ENCODE measurements at places on chromosomes 4 and X.

DNA sequence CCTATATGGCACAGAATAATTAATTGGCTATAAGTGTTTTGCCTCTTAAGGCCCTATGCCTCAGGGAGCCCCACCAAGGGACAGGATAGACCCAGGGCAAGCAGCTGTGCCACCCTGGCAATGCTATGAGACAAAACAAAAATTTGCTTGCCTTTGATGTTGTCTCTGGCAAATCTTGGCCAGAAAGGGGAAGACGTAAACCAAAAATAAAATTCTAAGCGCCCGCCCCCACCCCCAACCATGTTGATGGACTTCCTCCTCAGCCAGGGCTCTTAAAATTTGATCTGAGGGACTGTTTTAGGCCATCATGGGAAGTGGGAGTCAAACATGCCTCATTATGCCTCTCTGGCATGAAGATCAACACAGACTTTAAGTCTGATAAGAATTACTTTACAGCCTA is 130.5 kb upstream of the APOOL start:
- no peak for DNase-seq

DNA sequence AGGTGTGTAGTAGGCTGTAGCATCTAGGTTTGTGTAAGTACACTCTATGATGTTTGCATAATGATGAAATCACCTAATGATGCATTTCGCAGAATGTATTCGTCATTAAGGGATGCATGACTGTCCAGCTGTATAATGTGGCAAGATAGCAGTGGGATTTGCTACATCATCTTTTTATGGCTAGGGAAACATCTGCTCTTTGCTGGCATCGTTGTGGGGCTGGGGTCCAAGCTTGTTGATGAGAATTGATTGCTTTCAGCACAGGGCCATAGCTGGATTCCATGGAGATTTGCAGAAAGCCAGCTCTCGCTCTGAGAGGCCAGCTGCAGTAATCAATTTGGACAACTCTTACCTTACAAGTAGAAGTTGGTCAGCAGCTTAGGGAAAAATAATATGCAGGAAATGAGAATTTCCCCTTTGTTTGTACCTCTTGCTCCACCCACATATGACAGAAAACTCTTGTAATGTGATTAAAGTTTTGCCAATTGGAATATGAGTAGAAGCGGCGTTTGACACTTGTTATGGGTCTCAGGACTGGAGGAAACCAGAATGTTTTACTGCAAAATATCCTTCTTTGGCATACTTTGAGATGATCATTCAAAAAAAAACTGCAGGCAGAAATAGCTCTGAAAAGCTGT is 310.5 kb downstream of the RAPGEF2 start:
- DNase-seq: no peak

DNA sequence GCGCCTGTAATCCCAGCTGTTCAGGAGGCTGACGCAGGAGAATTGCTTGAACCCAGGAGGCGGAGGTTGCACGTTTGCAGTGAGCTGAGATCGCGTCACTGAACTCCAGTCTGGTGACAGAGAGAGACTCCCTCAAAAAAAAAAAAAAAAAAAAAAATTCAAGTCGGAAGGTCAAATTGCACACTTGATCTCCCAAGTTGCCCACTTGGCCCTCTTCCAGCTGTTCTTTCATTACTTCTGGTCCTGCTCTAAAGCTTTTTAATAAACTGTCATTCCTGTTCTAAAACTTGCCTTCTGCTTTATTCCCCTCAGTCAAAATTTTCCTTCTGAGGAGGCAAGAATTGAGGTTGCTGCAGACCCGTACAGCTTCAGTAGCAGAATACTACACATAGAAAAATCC is 2358.0 kb downstream of the ARAP2 start:
- no peak for DNase-seq

DNA sequence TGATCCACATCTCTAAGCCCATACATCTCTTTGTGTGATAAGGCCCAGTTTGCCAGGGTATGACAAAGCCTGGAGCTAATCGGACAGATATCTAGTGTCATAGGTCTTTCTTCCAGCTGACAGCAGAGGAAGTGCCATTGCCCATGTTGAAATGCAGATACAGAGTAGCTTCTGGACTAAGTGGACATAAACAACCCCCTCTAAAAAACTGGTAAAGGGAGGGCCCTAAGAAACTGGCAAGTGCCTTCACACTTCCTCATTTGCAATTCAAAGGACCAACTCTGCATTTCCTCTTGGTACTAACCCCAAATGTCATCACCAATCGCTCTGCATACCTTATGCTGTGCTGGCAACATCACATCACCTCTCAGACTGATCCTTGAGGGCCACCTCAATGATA is 20.8 kb downstream of the ARHGEF6 start:
- DNase-seq: no peak

DNA sequence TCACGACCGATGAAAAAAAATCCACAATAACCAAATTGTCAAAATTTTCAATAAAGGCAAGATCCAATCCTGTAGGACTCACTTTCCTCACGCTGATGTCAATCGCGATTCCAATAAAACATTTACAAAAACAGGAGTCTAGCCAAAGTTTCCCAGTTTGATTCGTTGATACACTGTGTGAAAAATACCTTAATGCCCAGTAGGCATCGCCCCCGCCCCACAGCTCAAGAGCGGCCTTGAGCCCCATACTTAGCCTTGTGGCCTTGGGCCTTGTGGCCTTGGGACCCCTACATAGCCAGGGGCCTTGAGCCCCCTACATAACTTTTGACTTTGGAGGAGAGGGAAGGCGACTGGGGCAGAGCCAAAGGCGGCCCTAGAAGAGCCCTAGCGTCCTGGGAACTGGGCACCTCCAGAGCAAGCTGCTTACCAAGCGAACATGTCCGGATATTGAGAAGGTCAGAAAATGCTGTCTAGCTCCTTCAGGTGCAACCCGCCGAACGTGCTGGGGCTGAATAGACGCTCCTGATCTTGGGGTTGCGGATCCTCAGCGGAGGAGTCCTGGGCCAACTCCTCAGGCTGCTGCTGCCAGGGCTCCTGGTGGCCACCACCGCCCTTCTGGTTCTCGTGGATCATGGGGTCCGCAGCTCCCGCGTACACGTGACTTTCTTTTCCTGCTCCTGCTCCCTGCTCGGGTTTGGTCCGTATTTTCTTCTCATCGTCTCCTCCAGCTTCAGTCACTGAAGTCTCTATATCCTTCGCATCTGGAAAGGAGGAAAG is 62.9 kb downstream of the RHOXF2B start:
- DNase-seq: no peak

GRCh38 chr4:108156391-108156790 is 12.3 kb downstream of the LEF1 start:
- no peak for DNase-seq

DNA sequence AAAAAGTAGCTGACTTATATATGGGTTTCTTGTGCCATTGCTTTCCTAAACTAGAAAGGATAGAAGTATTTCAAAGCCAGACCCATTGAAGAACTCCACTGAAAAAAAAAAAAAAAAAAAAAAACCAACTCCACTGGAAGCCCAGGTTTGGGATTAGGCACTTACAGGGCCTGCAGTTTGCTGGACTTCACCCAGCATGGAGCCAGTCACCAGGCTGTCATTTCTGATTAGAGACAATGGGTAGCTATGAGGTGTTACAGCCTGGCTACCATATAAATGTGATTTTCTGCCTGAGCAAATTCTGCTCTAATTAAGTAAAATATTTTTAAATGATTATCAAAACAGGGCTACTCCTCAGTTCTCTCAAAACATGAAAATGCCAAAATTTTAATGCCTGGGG is 49.5 kb downstream of the HS6ST2 start:
- DNase-seq: peak; percentile 49

DNA sequence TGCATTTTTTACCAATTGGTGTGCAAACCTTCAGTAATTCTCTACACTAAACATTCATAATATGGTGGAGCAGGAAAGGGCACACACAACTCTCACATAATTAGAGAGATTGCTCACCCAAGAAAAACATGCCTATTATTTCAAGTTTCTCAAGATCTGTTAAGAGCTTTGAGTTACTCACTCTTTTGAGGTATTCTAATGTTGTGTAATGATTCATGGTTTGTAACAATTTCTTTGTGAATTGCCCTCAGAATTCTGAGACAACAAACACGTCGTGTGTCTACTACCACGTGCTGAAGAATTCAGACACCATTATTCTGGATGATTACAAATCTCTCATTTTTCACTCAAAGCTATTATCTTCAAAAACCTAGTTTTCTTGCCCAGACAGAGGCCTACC is 82.8 kb downstream of the PDGFC start:
- peak; percentile 48 for DNase-seq

- no peak for DNase-seq
Measured at GRCh38 chrX:129650183-129650689, 4.5 kb downstream of the APLN start.

DNA sequence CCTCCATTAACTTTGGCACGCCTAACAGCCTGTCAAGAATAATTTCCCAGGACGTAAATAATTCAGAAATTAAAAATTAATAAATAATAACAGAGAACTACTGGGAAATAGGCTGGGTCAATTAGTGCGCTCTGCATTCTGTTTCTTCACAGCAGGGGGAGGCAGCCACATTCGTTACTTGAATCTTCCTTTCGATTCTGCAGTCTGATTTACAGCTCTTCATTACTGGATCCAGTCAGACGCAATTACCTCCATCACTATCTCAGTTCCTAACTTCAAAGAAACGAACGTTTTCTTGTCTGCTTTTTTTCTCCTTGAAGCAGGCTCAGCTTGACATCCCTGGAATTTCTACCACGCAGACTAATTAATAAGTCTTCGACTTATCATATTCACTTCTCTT is 9.0 kb upstream of the RPL34 start:
- DNase-seq: no peak

- DNase-seq: peak; percentile 14
Measured at GRCh38 chrX:38864165-38864564, 62.9 kb downstream of the MID1IP1 start.

DNA sequence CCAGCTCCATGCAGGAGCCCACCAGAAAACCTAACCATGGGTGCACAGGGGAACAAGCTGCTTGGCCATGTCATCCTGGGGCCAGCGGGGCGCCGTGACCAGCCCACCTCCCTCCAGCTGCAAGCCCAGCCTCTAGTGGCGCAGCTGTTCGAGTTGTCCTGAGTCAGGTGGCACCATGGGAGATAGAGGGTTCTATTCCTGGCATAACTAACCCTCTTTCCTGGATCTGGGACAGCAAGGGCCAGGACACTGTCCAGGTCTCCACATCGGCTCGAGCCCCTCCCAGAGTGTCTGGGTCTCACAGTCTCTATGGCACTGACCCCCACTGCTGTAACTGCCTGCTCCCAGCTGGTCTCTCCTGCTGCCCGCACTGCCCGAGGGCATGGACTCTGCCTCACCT is 16.7 kb downstream of the ABLIM2 start:
- DNase-seq: no peak
